Activated CD8-positive, alpha-beta memory T cell treated with anti-CD3 and anti-CD28 coated beads for 1 hour (primary cell): ENCODE measurements at places on chromosomes 1 and 21.
A peak's percentile ranks its signal among the peaks of the same experiment; 100 is the strongest.

GRCh38 chr1:150841626-150842025, 33.6 kb upstream of the CTSK start:
- DNase-seq: no peak

- DNase-seq: no peak
Observed at GRCh38 chr1:6098303-6099215, 52.9 kb downstream of the KCNAB2 start.

DNA sequence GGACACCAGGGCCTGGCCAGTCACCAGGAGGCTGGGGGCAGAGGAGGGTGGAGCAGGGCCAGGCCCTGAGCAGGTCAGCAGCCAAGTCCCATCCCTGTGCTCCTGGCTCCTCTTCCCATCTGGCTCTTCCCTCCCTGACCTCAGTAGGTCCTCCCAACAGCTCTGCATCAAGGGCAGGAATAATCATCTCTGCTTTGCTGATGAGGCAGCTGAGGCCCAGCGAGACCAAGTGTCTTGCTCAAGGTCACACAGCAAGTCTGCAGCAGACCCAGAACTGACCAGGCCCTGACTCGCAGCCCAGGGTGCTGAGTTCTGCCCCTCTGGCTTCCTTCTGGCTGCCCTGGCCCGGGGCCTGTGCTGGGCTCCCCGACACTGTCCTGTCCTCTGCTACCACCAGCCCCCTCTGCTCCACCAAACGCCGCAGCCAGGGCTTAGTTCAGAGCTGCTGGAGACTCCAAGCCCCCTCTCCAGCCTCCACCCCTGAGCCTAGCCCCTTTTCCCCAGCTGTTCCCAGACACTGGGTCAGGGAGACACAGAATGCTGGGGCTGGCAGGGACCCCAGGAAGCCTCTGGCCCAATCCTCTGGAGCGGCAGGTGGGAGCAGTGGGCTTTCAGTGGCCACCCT, 224.9 kb downstream of the PTPRU start:
- no peak for DNase-seq

- no peak for DNase-seq
Observed at GRCh38 chr1:236332092-236332758, 50.5 kb upstream of the ERO1B start.

DNA sequence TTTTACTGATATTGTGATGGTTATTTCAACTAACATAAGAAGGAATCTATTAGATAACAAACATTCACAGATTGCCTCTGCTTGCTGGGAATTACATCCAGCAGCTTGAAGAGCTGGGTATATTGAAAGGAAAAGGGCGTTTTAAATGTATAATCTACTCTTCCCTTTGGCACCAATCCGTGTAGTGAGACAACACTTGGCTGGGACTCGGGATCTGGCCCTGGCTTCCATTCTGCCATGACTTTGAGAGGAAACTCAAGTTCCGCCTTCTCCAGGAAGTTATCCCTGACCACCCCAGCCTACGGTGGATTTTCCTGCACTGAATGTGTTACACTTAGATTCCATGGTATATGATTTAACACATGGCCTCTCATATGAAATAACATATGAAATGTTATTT, 86.9 kb upstream of the UBE2U start:
- DNase-seq: no peak

- no peak for DNase-seq
Observed at GRCh38 chr1:156852418-156852874, 6.5 kb downstream of the INSRR start.

- no peak for DNase-seq
Observed at GRCh38 chr1:201176940-201177339, 13.7 kb upstream of the IGFN1 start.

DNA sequence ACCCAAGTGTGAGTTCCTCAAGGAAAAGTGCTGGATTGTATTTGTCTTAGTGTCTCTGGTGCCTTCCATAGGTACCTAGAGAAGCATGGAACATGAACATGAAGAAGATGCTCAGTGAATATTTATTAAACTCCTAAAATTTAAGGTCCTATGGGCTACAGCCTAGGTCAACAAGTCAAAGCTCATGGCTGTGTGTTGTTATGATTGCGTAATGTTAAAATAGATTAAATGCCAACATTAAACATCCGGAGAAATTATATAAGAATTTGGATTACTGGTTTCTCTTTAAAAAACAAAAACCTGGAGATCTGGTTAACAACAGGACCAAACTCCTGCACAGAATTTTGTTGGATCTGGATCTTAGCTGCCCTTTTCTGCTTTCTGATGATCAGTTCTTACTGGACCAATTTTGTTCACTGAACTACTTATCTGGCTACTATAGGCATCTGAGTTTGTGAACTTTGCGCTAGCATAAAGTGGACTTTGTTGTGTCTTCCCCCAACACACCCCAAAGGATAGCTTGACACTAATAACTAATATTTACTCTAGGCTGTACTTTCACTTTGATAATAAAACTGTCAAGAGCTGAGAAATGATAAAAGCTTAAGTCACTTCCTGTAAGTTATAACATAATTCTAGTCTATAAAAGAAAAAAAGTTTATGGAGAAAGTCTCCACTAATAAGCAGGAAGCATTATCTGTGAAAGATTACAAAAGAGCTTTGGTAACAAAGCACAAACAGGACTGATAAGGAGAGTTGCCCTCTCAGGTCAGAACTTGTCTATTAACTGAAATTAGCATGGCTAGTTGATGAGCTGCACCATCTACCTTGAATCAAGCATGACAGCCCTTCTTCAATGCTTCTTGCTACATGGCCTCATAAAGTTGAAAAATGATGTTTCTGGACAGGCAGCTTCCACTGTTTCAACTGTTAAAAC, 20.7 kb downstream of the F5 start:
- DNase-seq: no peak

DNA sequence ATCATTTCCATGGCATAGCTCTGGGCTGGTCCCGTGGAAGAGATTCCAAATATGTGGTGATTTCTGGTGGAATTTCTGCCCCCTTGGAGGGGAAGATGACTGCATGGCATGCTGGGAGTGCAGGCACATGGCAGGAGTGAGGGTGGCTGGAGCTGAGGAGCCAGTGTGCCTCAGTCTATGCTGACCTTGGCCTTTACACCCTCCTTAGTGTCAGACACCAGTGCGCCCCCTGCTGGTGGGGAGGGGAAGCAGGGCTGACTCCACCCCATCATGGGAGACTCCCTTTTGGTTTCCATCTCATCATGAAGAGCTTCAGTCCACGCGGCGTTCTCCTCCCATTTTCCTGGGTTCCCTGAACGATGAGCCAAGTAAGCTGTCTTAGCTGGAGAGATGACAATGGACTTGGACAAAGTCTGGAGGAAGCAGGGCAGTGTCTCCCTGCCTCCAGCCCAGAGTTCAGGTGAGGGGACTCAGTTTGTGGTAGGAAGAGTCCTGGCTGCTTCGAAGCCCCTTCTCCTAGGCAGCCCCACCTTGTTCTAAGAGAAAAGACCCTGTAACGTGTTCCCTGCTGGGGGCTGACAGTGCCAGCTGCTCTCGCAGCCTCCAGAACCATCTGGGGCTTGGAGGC, 10.3 kb downstream of the ALX3 start:
- DNase-seq: peak; percentile 59

DNA sequence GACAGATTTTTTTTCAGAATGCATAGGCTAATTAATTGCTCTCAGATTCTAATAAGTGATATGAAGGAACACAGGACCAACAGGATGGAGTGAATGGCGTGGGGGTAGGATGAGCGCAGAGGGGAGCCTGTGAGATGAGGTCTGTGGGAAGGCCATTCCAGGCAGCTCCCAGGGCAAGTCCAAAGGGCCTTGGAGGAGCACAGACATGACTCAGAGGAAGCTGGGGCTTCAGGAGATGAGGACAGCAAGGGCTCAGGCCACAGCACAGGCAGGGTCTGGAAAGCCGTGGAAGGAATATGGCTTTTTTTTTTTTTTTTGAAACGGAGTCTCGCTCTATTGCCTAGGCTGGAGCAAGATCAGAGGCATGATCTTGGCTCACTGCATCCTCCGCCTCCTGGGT, 35.1 kb downstream of the FMN2 start:
- no peak for DNase-seq

GRCh38 chr1:7940745-7941436, at the start of gene TNFRSF9:
TSS of gene TNFRSF9 (minus strand) at chr1:7940839. CDS start at chr1:7939994, 845 bp downstream.
- peak; percentile 44 for DNase-seq

DNA sequence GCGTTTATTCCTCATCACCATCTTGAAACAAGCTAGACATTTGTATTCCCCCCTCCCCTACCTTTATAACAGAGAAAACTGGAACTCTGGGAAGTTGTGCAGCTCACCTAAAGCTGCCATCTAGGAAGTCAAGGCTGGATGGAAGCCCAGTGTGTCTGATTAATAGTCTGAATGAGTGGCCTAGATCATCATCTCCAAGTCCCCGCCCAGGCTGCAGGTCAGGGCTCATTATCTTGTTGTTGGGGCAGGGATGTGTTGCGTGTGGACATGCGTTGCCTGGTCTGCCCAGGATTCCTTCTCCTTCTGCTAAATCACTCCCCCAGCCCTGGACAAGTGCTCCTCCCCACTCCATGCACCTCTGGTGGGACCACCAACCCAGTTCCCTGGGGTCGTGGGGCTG, 14.7 kb upstream of the KAZN start:
- DNase-seq: no peak
